NCI-H1105 (cell line): ENCODE measurements at places on chromosomes 6 and 20.

GRCh38 chr20:36145877-36146707 is 8.4 kb upstream of the EPB41L1 start:
- DNase-seq: no peak

DNA sequence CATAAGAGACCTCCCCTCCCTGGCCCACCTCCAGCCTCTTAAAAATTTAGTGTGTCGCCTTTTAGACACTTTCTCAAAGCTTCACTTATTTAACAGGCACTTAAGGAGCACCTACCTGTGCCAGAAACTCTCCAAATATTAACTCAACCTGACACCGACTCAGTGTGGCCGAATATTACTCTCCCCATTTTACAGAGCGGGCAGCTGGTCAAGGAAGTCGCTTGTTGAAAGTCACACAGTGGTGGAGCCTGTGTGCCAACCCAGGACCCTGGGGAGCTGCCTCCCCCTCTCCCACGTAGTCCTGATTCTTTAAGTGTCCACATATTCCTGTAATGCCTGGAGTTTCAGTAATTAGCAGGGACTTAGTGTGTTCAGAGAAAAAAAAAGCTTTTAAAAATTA is 1.0 kb upstream of the PMEPA1 start:
- DNase-seq: no peak

DNA sequence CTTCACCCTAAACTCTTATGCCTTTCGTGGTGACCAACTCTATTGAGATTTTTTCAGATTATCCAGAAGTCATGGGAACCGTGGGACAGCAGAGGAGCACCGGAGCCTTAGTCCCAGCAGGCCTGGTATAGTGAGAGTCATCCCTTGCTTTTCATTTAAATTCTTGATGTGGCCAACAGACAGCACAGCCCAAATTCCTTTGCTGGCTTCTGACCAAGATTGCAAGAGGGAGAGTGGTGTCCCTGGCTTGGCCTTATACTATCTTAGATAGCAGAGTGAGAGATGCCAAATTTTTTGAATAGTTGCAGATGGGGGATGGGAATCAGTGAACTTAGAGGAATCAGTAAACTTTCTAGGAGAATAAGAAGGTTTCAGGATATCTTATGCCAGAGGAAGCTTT is 7.8 kb downstream of the STX11 start:
- no peak for DNase-seq

DNA sequence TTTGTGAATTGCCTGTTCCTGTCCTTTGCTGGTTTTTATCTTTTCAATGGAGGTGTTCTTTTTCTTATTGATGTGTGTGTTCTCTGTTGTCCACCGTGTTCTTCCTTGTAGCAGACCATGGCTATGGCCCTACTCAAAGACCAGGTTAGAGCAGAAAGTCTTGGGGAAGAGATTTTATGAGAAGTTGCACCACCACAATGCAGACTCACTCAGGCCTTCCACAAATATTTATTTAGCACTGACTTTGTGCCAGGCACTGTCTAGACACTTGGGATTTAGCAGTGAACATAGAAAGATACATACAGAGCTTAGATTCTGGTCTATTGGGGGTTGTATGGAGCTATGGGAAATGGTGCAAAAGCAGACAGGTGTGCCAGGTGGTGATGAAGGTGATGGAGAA is 98.8 kb downstream of the DTD1 start:
- no peak for DNase-seq

DNA sequence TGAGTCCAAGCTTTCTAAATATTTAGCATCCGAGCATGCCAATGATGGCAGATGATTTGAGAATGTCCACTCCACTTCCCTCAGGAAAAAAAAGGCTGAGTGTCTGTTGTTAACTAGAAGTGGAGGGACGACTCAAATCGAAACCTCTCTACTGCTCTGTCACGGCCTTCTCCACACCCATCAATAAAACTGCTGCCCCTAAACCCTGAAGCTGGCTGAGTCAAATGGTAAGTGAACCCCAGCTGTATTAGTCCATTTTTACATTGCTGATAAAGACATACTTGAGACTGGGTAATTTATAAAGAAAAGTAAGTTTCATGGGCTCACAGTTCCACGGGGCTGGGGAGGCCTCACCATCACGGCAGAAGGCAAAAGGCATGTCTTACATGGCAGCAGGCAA is 707.0 kb downstream of the QKI start:
- no peak for DNase-seq

DNA sequence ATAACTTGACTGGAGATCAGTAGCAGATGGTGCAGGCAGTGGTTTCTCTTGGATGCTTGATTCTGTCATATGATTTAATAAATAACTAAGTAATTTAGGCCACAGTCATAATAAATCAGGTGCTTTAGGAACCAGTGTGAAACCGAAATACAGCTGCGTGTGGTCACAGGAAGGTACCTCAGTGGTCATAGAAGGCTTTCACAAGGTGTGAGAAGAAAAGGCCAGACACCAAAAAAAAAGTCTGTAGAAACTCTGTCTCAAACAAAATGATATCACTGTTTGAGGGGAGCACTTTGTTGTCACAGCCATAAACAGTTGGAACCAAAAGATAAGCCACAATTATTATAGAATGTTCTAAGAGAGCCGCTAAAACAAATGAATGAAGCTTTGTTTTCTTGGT is 56.5 kb downstream of the ARMC2 start:
- no peak for DNase-seq

GRCh38 chr20:34163307-34163706 is 51.3 kb upstream of the EIF2S2 start:
- peak; percentile 1 for DNase-seq

GRCh38 chr6:25138233-25138933 is 140.8 kb upstream of the CARMIL1 start:
- no peak for DNase-seq

GRCh38 chr6:149095842-149096241 is 221.7 kb upstream of the TAB2 start:
- no peak for DNase-seq

DNA sequence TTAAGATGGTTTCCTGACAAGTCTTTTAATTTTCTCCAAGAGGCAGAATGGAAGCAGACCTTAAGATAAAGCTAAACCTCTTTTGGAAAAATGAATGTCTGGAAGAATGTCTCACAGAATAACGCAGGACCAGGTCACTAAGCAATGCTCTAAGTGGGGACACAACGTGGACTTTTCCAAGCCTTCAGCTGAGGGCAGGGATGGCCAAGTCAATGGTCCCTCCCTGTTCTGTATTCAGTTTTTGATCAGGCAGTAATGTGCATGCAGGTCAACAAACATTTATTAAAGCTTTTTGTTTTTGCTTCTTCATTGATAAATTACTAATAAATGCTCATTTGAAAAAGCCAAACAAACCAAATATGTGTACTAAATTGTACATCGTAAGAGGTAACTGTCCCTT is 2.0 kb upstream of the RNF182 start:
- no peak for DNase-seq

- no peak for DNase-seq
Observed at GRCh38 chr6:56434606-56435005, 187.2 kb upstream of the COL21A1 start.

- DNase-seq: no peak
Observed at GRCh38 chr20:61861054-61861841, 204.4 kb downstream of the TAF4 start.

- DNase-seq: no peak
Observed at GRCh38 chr6:73790574-73790973, 94.6 kb downstream of the CD109 start.

- DNase-seq: no peak
Observed at GRCh38 chr6:105680131-105680530, 277.2 kb upstream of the PREP start.

GRCh38 chr6:73134588-73134987 is 90.7 kb downstream of the KHDC1L start:
- no peak for DNase-seq

DNA sequence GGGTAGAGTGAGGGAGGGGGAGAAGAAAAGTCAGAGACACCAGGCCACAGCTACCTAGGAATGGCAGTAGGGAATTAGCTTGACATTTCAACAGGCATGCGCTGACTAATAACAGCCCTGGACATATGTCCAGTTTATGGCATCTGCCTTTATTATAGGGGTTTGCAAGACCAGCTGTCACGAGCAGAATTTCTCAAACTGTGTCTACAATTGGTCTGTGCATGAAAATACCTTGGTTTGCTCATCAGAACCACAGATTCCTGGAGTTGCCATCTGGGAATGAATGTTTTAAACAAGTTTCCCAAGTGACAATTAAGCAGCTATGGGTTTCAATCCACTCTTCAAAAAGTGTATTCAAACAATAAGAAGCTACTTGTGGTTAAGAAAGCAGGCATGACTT is 110.3 kb upstream of the ENPP5 start:
- DNase-seq: no peak

DNA sequence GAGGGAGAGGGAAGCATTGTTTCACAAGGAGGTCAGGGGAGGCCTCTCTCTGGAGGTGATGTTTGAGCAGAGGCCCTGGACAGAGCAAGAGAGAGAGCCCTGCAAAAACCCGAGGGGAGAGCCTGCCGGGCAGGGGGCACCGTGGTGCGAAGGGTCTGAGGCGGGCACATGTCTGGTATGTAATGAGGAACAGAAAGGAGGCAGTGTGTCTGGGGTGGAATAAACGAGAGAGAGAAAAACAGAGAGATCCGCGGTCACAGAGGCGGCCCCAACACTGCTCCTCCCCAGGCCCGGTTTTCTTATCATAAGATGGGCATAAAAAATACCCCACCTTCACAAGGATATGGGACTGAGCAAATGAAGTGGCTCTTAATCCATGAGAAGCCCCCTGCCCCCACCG is 119.2 kb downstream of the PREX1 start:
- DNase-seq: no peak

GRCh38 chr20:53708129-53708968 is 114.7 kb upstream of the ZNF217 start:
- no peak for DNase-seq

- DNase-seq: no peak
Observed at GRCh38 chr6:107665382-107665781, 158.7 kb downstream of the SCML4 start.

GRCh38 chr6:43624786-43625288 is 4.2 kb downstream of the GTPBP2 start:
- DNase-seq: no peak

- no peak for DNase-seq
Observed at GRCh38 chr20:16267526-16267925, 305.7 kb downstream of the KIF16B start.

GRCh38 chr20:50152394-50153152 is 950 bp downstream of the PEDS1 start:
- no peak for DNase-seq
